ENCODE measurements at places on chromosomes 2 and 18.

DNA sequence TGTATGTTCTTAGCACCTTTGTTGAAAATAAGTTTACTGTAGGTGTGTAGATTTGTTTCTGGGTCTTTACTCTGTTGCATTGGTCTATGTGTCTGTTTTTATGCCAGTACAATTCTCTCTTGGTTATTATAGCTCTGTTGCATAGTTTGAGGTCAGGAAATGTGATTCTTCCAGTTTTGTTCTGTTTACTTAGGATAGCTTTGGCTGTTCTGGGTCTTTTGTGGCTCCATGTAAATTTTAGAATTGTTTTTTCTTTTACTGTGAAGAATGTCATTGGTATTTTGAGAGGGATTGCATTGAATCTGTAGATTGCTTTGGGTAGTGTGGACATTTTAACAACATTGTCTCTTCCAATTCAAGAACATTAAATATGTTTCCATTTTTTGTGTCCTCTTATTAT lies 69.1 kb downstream of the ANKRD62 start:
- no peak for DNase-seq

- no peak for DNase-seq
Measured at GRCh38 chr2:104965900-104966299, 72.0 kb upstream of the MRPS9 start.

GRCh38 chr2:104766683-104767082 lies 87.2 kb upstream of the POU3F3 start:
- peak; percentile 71 for DNase-seq

GRCh38 chr2:24429197-24430074 lies 61.6 kb upstream of the NCOA1 start:
- DNase-seq = peak; percentile 22

- no peak for DNase-seq
Measured at GRCh38 chr2:8679567-8679826, 2.4 kb upstream of the ID2 start.

- DNase-seq = no peak
Measured at GRCh38 chr2:30104307-30104706, 42.5 kb upstream of the YPEL5 start.

DNA sequence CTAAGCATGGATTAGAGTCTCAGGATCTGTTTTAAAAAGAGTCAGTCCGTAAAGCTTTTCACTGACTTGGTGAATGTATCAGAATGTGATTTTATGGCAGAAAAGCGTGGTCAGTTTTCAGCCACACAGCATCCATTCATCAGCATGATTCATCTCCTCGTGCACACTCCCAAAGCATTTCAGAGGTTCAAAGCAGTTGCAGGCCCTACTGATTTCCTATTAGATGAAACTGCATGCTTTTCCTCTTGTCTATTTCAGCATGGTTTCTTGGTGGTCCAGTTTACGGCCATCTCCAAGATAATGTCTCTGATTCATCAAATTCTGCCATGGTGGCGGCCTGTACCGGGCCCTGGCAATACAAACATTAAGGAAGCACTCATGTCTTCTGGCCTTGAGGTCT lies 4.8 kb upstream of the PARD6G start:
- DNase-seq = peak; percentile 43

GRCh38 chr2:105977212-105977611 lies 216.9 kb downstream of the UXS1 start:
- DNase-seq = peak; percentile 47

- DNase-seq = peak; percentile 33
Measured at GRCh38 chr2:115165529-115166109, 723.2 kb downstream of the DPP10 start.

GRCh38 chr2:121599963-121600651 lies 49.2 kb downstream of the CLASP1 start:
- DNase-seq = peak; percentile 20

GRCh38 chr2:145287736-145288135 lies 767.8 kb upstream of the ZEB2 start:
- peak; percentile 44 for DNase-seq

GRCh38 chr18:79445696-79446561 lies 50.2 kb downstream of the NFATC1 start:
- DNase-seq = peak; percentile 22

- DNase-seq = peak; percentile 90
Measured at GRCh38 chr2:74887445-74887951, 53.6 kb downstream of the HK2 start.

- DNase-seq = no peak
Measured at GRCh38 chr18:65124633-65125032, 626.2 kb upstream of the CDH7 start.

DNA sequence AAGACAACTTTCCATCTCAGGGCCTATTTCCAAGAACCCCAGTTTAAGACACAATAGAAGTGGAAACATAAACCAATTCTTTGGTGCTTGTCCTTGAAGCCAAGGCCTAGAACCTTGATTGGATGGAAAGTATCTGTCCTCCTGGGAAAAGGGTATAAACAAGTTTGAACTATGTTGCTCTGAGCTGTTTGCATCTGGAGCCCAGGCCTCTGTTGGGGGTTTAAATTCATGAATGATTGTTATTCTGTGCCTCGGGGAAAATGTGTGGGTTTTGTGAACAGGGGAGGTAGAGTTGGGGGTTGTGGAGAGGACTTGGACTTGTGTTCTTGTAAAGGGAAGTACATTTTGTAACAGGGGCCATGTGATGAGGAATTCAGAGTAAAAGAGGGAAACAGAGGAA lies 406.1 kb downstream of the SLC4A3 start:
- peak; percentile 58 for DNase-seq

DNA sequence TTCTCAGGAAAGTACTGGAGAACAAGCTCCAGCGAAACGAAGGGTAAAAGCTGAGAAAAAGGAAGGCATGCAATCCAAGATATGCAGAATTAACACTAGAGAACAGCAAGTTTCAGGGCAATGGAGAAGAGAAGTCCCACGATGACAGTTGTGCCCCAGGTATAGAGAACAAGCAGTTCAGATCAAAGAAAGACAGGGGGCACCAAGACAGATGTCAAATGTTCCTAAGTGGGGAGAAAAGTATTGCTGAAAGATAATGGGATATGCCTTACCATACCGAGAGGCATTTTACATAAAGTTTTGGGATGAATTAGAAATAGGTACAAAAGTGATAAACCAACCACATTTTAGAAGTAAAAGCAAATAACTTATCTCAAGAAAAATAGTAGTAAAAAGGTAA lies 79.1 kb upstream of the UBE2E3 start:
- no peak for DNase-seq

DNA sequence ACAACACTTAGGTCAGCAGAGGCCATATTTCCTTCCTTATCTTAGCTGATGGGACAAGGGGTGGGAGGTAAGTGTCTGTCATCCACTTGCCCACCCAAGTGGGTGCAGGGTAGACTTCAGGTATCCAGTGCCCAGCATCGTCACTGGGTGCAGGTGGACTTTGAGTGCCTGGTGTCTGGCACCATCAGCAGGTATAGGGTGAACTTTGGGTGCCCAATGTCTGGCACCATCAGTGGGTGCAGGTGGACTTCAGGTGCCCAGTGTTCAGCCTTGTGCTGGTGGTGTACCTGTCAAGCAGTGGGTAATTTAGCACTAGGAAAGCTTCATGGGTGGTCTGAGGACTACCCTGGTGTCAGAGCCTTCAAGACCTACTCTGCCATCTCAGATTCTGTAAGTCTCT lies 175.6 kb downstream of the SEPTIN10 start:
- DNase-seq = no peak
